DMS 273 treated with DMSO at 0.1 percent for 48 hours (cell line): ENCODE measurements at places on chromosomes 1 and 21.

DNA sequence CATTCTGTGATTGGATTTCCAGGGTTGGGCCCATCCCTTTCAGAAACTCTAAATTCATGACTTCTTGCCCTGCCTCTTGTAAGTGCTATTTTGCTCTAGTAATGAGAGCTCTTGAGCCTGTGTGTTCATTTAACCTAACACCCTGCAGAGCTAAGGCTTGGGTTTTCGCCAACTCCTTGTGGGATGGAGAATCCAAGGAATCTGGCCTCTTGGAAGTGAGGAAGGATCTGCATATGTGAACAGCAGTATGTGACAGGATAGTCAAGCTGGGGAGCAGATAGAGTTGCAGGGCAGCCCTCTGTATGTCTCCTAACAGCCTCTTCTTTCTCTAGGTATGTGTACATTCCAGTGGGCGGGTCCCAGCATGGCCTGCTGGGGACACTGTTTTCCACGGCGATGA, 258.9 kb downstream of the HHAT start:
- DNase-seq: no peak

DNA sequence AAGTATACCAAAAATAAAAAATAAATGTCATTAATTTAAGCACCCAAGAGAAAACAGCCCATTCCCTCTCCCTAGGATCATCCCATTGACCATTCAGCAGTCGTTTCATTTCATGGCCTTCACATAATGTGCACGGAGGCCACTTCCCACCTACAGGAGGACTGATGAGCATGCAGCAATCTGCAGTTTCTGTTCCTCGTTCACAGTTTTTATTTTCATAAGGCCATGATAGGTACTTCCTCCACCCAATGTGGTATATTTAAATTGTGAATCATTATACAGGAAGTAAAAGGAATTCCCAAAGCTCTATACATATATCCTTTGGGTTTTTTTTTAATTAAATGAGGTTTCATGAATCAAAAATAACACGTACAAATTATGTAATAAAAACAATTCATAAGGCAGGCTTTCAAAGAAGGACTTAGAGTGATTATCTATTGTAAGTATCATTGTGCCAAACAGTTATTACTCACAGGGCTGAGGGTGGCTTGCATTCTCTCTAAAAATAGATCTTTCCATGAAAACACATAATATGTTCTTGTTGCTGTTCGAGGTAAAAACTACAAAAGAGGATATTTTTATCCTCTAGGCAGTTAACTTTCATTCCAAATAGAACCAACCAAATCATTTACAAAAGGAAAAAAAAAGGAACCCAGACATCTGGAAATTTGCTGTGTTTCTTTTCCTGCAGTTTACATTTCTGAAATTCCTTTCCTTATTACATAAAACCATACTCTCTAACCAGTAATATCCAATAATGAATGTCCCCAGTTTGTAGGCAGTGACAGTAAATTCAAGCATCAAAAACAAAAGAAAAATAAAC, 27.5 kb upstream of the SLC44A3 start:
- no peak for DNase-seq

GRCh38 chr1:200150721-200151120, 123.2 kb downstream of the NR5A2 start:
- no peak for DNase-seq

DNA sequence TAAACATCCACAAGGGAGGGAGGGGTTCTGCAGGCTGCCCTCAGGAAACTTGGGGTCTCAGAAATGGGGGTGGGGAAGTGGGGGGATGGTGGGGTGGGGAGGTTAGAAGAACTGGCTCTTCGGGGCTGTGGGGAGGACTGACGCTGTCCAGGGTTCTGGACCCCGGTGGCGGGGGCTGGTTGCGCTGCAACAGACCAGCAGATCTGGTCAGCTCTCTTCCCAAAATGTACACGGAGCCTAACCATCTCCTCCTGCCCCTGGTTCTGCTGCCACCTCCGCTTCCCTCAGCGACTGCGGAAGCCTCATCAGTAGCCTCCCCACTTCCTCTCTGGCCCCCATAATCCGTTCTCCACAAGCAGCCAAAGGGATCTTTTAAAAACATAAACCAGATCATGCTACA, 29.3 kb upstream of the C1QA start:
- DNase-seq: no peak

DNA sequence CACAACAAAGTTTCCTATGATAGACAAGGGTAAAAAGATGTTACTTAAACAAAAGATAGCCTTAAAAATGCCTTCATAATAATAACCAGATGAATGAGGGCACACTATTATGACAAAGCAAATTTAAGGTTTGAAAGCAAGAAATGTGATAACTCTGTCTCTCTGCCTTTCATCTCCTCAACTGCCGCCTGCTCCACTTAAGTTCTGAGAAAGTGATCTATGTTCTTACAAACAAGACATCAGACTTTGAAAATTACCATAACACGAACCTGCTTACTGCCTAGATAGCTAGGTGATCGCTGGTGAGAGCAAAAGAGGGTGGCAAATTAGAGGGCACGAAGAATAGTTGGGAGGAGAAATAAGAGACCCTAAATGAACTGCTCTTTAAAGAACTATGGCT, 13.2 kb downstream of the C21orf91 start:
- no peak for DNase-seq

GRCh38 chr1:153553830-153554541, 4.9 kb upstream of the S100A3 start:
- no peak for DNase-seq

DNA sequence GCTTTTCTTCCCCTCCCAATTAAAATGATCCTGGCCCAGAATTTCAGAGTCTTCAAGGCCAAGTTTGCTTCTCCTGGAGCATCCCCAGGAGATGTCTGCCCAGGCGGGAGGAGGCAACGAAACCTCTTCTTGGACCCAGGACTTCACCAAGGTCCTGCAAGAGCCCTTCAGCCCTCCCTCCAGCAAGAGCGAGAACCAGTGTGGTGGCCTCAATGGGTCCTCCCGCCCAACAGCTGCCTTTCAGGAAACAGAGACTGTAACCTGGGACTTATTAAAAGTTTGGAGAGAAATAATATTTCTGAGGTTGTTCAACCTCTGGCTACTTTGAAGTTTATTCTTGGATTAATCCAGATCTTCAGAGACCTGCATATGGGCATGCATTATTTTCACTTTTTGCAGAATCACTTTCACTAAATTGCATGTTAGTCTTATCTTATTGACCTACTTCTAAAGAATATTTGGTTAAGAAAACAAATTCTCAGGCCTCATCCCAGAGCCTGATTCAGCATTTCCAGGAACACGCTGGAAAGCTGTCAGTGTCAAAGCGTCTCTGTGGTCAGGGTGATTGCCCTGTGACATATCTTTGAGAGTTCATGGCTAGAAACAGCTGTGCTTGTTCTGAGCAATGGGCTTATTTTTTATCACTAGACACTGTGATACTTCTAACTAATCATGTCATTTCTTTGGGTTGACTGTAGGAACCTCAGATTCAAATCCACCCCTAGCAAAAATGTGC, 66.0 kb upstream of the CLDN14 start:
- DNase-seq: no peak

DNA sequence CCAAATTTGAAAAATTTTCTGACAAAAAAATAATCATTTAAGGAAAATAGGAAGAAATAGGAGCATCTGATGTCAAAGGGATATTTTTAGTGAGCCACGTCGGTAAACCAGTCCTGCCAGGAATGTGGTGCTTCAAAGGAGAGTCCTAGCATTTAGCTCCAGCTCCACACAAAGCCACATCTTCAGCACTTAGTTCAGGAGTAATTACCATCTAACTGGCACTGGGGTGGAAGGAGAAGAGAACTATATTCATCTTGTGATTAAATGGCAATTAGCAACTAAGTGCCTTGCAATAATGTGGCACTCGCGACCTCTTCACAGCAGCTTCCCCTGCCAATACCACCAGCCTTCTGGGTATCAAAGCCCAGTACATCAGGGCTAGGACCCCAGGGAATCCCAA, 409.1 kb downstream of the SETD4 start:
- DNase-seq: no peak

- no peak for DNase-seq
Measured at GRCh38 chr1:217091561-217091960, 368.3 kb upstream of the ESRRG start.

DNA sequence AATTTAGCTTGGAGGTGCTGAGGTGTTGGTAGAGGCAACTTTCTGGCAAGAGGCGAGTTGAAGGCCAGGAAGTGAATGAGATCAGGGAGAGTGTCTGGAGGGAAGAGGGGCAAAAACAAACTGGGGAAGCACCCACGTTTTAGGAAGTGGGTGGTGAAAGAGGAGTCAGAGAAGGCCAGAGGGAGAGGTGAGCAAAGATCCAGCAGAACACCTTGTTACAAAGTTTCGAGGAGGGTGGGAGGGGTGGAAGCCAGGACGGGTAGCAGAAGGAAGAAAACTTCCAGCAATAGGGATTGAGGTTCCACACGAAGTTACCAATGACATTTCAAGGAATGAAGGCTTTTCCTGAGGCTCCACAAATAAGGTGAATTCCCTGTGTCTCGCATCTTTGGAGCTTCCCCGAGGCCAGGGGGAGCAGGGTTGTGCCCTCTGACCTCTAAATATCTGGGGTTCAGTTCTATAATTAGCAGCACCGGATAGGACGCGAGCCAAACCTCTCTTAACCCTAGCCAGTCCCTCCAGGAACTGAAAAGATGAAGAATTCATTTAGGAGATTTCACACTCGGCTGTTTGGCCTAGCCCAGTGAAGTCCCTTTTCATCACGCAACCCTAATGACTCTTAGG, 578 bp upstream of the SESN2 start:
- DNase-seq: no peak
